ENCODE measurements at places on chromosomes 6 and 20.

DNA sequence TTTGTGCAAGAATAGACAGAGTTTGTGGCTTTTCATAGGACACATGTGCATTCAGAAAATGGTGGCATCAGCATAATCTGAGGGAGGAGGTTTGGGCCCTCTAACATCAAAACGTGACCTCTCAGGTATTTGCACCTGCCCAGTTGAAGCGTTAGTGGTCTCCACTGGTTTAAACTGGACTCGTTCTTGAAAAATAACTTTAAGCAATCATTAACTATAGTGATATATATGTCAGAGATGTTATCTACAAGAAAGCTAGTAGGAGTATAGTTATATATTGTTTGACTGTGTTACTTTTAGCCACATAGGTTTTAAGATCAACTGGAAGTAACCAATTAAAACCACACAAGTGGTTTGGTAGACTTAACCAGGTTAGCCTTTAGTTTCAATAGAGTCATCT is 607.4 kb downstream of the MAFB start:
- no peak for DNase-seq

- DNase-seq: no peak
Observed at GRCh38 chr6:11012976-11013720, 31.0 kb downstream of the ELOVL2 start.

GRCh38 chr6:166942393-166943168 is 13.8 kb downstream of the RNASET2 start:
- DNase-seq: peak; percentile 58

DNA sequence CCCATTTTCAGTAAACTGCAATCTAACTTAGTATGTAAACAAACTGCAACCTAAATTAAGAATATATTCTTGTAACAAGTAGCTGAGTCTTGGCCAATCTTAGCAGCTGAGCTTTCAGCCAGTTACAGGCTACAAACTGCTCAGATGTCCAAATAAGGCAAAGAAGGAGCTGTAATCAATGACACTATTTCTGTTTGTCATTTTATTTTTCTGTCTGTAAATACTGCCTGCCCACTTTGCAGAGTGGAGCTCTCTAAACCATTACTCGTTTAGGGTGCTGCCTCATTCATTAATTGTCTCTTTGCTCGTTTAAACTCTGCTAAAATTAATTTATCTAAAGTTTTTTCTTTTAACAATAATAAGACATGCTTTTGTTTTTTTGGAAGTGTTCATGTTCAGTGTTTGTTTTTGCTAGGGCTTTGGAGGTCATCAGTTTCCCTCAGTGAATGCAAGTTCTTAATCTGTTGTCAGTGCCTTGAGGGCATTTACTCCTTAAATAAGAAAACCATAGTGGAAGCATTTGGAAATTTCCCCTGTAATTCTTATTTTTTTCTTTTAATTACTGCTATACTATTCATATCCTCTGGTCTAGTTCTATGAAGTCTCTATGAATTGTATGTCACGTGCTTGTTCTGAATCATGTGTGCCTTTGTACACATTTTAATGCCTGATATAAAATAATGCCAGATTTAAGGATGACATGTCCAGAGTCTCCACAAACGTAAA is 3.6 kb upstream of the PRL start:
- no peak for DNase-seq

- no peak for DNase-seq
Observed at GRCh38 chr6:21808551-21809242, 215.1 kb downstream of the SOX4 start.

DNA sequence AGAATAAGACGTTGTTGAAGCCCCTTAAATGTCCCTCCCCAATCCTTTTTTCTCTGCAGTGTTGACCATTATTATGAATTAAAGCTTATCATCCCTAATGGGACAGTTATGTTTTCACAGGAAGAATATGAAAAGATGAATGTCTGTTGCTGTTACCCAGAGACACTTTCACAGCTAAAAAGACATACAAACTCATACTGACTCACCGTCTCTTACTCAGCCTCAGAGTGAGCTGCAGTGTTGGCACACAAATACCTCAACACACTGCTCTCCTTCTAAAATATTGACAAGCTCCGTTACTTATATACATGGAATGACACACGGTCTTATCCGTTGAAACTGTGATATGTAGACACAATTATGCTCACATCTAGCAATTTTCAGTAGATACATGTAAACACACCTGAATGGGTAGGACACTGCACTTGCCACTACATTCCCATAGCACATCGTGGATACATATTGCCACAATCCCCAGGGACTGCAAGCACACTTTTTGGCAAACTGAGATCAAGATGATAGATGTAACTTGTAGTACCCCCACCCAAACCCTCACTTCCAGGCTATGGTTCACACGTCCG is 9.6 kb upstream of the SAPCD1 start:
- no peak for DNase-seq

GRCh38 chr20:44467289-44467883 is 8.3 kb upstream of the TTPAL start:
- no peak for DNase-seq

GRCh38 chr6:134457941-134458340 is 140.0 kb upstream of the SGK1 start:
- DNase-seq: no peak

DNA sequence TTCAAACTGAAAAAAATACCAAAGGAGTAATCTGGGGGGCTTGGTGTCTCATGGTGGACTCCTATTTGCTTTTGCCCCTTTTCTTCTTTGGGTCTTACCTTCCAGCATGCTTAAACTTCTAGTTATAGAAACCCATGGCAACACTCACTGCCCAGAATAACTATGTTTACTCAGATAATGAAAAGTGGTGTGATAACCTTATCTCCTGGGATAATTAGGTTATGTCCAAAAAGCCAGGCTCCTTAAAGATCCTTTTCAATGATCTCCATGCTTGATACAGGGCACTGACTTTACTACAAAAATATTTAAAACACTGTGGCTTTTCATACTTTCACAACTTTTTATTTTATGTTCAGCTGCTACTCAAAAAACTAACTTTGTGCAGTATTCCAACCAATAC is 245.6 kb downstream of the PRKN start:
- no peak for DNase-seq

DNA sequence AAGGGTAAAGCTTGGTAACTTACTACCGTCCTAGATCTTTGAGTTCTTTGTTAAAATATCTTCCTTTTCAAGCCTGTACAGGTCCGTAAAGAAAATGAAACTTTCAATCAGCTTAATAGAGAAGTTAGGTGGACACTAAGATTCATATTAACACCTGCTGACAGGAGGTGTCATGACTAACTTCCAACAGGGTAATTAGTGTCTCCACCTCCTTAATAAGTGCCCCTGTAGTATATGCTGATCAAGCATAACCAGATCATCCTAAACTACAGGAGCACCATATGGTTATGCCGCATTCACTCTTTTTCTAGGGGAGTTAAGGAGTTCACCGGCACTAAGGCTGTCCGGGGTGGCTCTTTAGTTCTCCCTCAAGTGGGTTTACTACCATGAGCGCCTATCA is 23.9 kb upstream of the RALGAPA2 start:
- DNase-seq: no peak

GRCh38 chr6:159819098-159819497 is 19.0 kb downstream of the PNLDC1 start:
- DNase-seq: no peak

GRCh38 chr6:26437550-26437949 is 2.8 kb upstream of the BTN3A3 start:
- no peak for DNase-seq

- DNase-seq: no peak
Observed at GRCh38 chr6:161074496-161075121, 83.0 kb downstream of the MAP3K4 start.

DNA sequence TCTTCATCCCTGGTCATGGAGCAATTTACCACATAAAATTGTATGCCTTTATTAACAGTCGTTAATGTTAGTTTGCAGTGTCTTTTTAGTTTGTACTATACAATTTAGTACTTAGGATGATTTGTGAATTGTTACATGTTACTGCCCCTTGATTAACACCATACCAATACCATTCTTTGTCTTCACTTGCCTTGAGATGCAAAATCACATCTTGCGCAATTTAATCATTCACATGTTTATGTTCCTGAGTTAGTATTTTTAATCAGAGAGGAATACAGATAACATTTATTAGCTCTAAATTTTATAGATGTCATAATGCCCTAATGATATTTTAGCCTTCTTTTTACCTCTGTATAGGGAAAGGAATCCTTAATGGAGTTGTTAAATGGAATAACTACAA is 114.1 kb downstream of the SCAF8 start:
- DNase-seq: no peak

- no peak for DNase-seq
Observed at GRCh38 chr6:7585287-7585930, 4.6 kb upstream of the SNRNP48 start.

DNA sequence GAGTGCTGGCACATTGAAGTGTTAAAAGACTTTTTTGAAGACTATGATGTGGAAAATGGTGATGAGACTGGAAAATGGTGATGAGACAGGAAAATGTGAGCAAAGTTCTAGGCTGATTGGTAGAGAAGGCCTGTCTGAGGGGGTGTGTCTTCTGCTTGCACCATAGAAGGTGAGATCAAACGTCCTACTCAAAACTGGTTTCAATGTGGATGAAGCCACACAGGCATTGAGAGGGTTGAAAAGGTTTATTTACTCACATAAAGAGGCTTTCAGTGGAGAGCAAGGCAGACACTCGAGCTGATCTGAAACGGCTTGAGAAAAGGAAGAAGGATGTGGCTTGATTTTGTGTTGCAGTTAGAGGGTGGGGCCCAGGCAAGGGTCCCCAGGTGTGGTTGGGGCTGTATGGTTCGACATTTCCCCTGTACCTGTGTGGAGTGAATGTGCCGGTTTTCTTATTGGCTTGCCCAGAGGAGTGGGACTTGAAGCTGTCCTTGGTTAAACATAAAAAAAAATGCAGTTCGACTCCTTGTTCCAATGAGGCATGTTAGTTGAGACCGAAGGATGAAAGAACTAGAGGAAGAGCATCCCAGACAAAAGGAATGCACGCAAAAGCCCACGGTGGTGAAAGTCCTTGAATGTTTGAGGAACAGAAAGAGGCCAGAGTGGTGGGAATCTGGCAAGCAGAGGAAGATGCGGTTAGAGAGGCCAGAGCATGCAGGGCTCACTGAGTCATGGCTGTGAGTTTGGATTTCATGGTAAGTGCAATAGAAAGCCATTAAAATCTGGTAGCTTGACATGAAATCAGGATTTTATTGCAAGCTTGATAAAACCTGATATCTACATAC is 172.3 kb downstream of the EPM2A start:
- DNase-seq: no peak

GRCh38 chr6:47161176-47161687 is 119.1 kb upstream of the ADGRF1 start:
- DNase-seq: no peak

- no peak for DNase-seq
Observed at GRCh38 chr6:56637640-56638039, 5.0 kb downstream of the DST start.

DNA sequence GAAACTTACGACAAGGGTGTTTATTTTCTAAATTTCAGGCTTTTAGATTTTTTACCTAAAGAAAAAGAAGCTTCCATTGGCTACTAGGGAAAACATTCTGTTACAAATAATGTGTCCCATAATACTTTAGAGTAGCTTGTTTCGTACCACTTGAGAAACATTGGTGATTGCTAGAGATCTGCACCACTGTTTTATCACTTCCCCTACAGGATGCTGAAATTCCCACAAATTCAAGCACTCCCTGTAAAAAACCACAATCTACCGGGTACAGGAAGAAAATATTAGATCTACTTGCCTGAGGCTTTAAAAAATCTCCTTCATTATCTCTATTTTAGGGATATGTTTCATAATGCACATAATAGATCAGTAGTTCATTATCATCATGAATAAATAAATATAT is 29.9 kb downstream of the SEL1L2 start:
- no peak for DNase-seq

DNA sequence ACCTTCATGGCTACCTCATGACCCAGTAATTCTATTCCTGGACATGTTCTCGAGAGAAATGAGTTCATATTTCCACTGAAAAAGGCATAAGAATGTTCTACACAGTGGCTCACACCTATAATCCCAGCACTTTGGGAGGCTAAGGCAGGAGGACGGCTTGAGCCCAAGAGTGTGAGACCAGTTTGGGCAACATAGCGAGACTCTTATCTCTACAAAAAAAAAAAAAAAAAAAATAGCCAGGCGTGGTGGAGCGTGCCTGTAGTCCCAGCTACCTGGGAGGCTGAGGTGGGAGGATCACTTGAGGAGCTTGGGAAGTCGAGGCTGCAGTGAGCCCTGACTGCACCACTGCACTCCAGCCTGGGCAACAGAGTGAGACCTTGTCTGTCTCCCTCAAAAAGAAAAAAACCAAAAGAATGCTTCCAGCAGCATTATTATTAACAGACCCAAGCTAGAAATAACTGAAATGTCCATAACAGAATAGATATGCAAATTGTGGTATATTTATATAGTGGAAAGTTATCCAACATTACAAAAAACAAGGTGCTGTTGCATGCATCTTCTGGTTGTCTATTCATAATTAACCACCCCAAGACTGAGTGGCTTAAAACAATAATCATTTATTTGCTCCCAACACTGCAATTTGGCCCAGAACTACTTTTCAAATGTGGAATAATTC is 9.4 kb upstream of the RAB44 start:
- no peak for DNase-seq
